ENCODE measurements at places on chromosomes 1 and 21. TPM values are rescaled to one million over a fixed set of nuclear protein-coding genes. Genes with fewer than 3 reads are reported as not detected.
A peak's percentile ranks its signal among the peaks of the same experiment; 100 is the strongest.

Gene SLAMF6
- not detected for total RNA-seq

- no peak for DNase-seq
These were observed 283.1 kb downstream of the GRIK1 start for GRCh38 chr21:29656504-29657239.

Gene IL6R
- 1.7 TPM for total RNA-seq

Gene IVL
- not detected for total RNA-seq

GRCh38 chr1:117097443-117097842 is 24.1 kb downstream of the TRIM45 start:
- DNase-seq: no peak

- DNase-seq: peak; percentile 62
These were observed 122.0 kb downstream of the GLIS1 start for GRCh38 chr1:53616927-53617326.

Gene OR2G6
- not detected for total RNA-seq
